Lung (tissue), 17 donors: ENCODE measurements at places on chromosomes 2 and 18.

DNA sequence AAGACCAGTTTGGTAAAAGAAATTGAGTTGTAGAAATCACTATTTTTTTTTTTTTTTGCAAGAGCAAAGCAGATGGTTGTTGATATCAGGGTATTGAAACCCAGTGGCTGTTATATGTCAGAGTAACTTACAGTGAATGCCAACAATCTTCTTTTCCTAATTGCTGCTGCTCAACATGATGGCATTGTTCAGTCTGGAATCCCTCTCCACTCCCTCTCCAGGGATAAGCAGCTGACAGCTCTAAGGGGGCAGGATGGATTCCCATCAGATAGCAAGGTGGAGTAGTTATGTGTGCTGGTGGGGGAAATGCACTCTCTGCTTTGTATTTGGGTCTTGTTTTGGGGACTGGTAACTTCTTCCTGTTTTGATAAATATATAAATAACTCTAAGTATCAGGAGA lies 200.0 kb downstream of the PIK3C3 start:
- DNase-seq: no peak

DNA sequence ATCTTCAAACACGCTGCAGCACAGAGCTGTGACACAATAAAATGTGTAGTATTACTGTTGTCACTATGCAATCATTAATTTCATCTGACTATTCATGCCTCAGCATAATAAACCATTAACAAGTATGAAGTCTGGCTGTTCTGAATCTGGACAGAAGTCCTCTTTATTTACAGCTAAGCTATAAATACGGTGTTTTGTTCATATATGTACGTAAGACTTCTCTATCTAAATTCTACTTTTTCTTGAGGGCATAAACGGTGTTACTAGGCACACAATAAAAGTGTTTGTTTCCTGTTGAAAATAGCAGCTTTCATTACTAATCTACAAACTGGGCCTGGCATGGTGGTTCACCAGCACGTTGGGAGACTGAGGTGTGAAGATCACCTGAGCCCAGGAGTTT lies 443.8 kb downstream of the NCKAP5 start:
- DNase-seq: no peak

GRCh38 chr18:54284981-54285785 lies 15.9 kb downstream of the POLI start:
- DNase-seq: no peak

- no peak for DNase-seq
These were observed 73.4 kb downstream of the CDCA7 start for GRCh38 chr2:173427887-173428668.

GRCh38 chr2:95021023-95021416 lies 4.5 kb upstream of the MAL start:
- DNase-seq: no peak

DNA sequence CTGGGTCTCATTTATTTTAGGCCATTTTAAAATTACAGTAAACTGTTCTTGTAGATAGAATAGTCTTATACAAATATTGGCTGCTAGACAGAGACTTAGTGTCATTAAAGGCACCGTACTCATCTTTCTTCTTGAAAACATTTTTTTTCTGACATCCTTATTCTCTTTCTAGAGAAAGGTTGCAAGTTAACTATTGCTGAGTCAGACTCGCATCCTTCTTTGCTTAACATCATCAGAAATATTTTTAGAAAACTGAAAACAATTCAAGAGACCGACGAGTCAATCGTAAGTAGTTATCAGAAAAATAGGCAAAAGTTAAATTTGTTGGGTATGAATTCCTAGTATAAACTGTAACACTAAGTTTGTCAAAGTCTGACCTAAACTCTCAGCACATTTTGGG lies 72.2 kb downstream of the HNMT start:
- DNase-seq: no peak

DNA sequence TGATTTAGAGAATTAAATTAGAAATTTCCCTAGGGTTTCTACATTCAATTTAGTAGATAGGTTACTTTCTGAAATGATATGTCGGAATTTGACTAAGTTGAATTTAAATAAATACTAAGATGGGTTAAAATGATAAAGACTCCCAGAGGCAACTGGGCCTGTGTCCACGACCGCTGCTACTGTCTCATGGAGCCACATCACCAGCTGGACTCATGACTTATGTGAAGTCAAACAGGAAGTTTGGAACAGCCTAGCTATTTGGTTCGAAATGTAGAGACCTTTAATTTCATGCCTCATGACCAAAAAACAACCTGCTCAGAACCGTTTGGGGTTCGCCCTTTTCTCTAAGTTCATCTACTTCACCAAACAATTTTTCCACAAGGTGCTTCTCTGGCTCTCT lies 22.2 kb downstream of the GRHL1 start:
- no peak for DNase-seq

GRCh38 chr2:172429301-172429968 lies 2.0 kb downstream of the ITGA6 start:
- no peak for DNase-seq

DNA sequence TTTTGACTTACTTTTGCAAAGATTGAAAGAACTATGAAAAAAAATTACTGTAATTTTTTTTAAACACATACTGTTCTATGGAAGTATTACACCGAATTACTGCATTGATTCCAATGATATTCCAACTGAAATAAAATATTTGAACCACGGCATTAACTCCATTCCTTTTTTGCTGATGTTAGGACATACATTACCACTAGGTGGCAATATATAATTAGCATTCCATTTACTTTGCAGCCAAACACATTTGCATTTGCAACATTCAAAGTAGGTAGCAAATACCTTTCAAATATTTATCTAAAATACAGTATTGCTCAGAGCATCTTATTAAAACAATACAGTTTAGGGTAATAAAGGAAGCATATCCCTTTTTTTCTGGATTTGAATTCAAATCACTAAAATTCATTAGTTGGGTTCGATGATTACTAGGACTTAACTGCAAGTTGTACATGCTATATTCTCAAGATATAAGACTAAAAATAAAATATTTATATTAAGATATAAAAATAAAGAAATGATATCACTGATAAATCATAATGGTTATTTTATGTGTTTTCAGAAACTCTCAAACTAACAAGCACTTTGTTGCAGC lies 31.3 kb downstream of the LANCL1 start:
- no peak for DNase-seq

DNA sequence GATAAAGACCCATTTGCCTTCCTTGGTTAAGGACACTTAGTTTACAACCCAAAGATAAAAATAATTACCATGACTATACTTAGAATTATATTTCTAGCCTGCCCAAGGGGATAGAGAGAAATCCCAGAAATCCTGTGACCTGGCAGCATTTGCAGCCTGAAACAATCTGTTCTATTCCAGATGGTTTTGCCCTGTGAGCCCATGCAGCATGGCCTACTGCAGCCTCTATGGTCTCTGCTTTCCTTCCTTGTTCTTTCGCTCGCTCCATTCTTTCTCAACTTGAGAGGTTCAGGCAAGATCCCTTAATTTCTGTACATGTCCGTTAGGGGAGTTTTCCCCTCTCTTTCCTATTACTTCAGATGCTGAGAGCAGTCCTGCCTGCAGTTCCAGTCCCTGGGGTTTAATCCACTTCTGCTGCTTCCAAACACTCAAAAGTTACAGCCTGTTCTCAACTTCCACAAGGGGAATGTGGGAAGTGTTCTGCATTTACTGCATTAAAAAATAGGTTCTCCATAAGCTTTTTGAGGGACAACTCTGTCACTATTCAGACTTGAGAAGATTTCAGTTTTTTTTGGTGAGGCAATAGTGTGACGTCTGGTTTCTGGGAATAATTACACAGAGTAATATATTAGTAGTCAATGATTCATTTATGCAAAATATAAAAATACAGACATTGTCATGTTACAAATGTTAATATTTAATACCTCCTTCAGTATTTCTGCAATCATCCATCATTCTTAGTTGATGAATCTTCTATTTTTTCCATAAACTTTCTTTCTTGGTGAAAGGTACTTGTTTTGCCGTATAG lies 80.3 kb downstream of the CDCA7 start:
- DNase-seq: no peak

GRCh38 chr2:239942090-239942489 lies 83.1 kb downstream of the NDUFA10 start:
- no peak for DNase-seq
